Spinal cord (tissue), 10 donors: ENCODE measurements at places on chromosomes 11 and 22.
A peak's percentile ranks its signal among the peaks of the same experiment; 100 is the strongest.

DNA sequence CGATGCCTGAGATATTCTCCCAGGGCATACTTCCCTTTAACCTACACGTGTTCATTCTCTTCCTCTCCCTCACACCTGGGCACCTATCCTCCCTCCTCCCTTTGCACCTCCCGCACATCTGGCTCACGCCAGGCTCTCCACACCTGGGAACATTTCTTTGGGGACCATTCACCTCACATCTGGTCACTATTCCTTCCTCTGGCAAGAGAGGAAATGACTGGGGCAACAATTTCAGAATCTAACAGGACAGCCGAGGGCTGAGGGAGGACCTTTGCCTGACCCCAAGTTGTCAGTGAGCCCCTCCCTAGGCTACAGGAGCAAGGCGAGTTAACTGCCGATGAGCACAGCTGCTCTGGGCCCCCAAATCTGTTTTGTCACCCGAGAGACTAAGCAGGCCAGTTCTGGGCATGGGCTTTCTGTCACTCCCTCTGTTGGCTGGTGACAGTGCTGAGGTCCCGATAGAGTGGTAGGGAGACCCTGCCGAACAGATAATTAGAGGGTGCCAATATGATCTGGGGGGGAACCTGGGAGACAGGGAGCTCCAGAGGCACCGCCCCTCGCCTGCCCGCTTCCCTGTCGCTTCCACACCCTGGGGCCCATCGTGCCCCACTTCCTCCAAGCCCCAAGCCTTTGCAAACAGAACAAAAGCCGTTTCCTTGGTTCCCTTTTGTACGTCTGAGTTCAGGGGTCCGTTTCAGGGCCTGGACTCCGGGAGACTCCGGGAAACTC, 45.6 kb downstream of the EIF3F start:
- DNase-seq: no peak

GRCh38 chr11:27552341-27552740, 45.8 kb upstream of the LIN7C start:
- no peak for DNase-seq

DNA sequence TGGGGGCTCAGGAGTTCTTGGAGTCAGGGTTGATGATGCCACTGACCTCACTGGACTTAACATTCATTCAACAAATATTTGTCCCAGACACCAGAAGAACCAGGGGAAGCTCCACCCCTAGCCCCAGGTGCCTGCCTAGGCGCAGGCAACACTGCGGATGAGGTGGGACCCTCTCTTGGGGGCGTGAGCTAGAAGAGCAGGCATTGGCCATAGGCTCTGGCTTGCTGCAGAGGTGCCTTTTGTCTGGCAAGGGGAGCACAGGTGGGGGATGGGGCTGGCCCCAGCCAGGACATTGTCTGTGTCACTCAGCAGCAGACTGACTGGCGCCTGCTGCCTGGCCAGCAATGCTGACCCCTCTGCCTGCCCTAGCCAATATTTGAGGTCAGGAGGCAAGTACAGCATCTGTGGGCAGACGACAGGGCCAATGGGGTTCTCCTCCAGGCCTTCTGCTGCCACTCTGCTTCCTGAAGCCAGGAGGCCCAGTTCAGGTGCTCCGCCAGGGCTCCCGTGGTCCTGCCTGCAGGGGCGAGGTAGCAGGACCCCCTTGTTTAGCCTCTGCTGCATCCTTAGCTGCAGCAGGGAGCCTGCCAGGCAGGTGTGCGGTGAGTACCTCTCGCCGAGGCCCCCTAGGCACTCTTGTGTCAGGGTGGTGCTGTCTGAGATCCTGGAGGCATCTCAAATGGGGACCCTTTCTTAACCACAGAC, 4.0 kb downstream of the LINC01488 start:
- DNase-seq: no peak

GRCh38 chr22:37199103-37199759, 11.2 kb upstream of the C1QTNF6 start:
- DNase-seq: peak; percentile 98

DNA sequence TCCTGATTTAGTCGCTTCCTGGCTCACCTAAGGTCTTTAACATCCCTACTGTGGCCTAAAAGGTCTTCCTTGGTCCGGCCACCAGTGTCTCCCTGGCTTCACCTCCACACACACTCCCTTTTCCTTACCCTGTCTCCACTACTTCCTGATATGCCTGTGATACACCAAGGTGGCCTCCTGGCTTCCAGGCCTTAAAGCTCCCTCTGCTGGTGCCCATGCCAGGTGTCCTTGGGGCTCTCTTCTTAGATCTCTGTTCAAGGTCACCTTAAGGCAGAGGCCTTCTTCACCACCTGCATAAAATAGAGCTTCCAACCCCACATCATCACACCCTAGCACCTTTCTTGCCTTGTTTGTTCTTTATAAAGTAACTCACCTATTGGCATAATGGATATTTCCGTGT, 787.7 kb downstream of the NTM start:
- DNase-seq: no peak

DNA sequence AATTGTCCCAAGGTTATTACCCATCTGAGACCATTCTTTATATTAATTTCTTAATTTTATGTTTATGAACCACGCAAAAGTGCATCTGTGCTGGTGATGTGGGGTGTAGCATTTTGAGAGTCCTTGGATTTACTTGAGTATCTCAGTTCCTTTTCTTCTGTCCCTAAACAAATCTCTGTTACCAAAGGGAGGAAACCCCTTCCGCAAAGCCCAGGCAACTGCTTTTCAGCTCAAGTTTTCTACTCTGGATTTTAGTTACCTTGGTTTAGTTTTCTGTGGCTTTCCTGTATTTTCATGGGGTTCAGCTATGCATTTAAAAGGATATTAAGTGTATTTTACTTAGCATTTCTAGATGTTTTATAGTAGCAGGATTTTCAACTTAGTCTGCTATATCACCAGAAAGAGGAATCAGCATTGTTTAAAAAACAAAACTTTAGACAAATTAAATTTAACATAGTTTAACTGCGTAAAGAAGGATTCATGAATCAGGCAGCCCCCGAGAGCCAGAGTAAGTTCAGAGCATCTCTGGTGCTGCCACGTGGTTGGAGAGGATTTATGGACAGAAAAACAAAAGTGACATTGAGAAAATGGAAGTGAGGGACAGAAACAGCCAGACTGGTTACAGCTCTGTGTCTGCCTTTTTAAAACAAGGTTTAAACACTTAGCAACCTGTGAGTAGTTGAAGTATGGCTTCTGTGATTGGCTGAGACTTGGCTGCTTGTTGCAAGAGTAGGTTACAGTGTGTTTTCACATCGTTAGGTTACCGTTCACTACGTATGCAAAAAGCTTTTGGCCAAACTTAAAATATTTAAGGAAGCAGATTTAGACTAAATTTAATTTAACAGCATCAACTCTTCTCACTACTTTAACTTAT, 9.6 kb downstream of the ADM start:
- no peak for DNase-seq

DNA sequence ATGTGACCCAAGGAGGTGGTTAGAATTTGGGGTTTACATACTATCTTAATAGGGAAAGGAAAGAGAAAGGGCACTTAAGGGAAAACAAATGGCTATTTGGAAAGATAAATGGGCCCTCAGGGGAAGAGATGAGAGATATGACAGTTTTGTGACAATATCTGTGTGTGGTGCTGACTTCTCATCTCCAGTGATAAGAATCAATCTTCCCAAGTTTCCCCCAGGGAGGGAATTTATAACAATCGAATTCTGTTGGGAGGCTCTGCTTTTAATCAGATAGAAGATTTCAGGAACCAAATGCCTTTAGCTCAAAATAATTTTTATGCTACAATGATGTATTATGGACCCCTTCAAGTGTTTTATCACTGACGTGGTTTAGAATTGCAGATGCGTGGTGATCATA, 46.3 kb upstream of the PAMR1 start:
- no peak for DNase-seq

- no peak for DNase-seq
These were observed 57.0 kb downstream of the CERK start for GRCh38 chr22:46681010-46681409.

DNA sequence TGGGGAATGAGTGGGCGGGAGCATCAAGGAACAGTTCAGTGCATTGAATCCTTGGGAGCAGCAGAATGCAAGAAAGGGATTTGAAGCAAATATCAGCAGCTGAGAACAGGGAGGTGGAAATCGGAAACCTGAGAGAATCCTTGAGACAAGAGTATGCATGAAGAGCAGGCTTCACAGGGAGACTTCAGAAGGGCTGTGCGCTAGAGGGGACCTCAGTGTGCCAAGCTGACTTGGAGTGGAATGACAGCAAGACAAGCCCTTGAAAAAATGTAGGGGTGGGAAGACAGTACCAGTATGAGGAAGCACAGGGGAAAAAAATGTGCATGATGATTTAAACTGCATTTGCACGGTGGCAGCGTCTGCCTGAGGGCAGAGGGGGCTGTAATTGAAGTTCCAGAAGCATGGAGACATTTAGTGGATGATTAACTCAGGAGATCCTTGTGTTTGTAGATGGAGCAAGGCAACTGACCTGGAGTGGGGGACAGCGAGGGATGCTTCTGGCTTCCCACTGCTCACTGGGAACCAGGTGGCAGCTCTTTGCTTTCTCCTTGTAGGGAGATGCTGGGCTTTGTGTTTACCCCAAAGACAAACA, 204.9 kb upstream of the PLET1 start:
- no peak for DNase-seq
